CD8-positive, alpha-beta memory T cell (primary cell): ENCODE measurements at places on chromosomes 11 and 22. TPM values are rescaled to one million over a fixed set of nuclear protein-coding genes. Genes with fewer than 3 reads are reported as not detected.

GRAP2 gene
- 53.2 TPM for total RNA-seq

UBQLN3 gene
- total RNA-seq: not detected

IRAG1 gene
- total RNA-seq: not detected

PNPLA5 gene
- total RNA-seq: not detected

GRIA4 gene
- not detected for total RNA-seq

MS4A1 gene
- total RNA-seq: 0.70 TPM

CRYBA4 gene
- total RNA-seq: not detected

CLNS1A gene
- 138 TPM for total RNA-seq

SYT9 gene
- not detected for total RNA-seq

CAT gene
- 21.8 TPM for total RNA-seq
